ENCODE measurements at places on chromosomes 13 and 19.
A peak's percentile ranks its signal among the peaks of the same experiment; 100 is the strongest.

DNA sequence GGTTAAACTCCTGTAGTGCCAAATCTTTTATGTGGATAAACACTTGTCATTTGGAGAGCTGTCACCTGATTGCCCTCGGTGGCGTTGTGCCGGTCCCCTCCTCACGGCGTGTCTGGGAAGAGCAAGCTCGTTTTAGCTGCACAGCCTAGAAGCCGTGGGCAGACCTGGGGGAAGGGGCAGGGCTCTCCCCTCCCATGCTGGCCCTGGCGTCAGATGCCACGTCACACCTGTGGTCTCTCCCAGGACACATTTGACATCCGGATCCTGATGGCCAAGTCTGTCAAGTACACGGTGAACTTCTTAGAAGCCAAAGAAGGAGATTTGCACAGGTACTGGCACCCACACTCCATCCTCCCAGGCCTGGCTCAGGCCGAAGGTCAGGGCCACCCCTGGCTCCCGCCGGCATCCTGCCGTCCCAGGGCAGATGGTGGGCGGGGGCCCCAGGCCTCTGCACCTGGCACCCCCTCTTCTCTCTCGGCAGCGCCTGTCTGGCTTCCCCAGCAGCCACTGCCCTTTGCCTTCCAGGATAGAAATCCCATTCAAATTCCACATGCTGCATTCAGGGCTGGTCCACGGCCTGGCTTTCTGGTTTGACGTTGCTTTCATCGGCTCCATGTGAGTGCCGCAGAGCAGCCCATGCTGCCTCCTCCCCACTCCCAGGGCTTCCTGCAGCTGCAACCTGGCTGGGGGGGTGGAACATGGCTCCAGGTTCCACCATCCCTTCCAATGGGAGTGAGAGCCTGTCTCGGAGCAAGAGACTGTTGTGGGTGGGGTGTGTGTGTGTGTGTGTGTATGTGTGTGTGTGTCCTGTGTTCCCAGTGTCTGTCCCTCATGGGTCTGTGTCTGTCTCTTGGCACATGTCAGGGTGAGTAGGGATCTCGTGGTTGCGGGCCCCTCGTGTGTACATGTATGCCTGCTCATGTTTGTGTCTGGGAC lies 8.8 kb downstream of the YIPF2 start:
- DNase-seq, result no peak

GRCh38 chr13:46315491-46316075 lies 71.5 kb downstream of the RUBCNL start:
- no peak for DNase-seq

DNA sequence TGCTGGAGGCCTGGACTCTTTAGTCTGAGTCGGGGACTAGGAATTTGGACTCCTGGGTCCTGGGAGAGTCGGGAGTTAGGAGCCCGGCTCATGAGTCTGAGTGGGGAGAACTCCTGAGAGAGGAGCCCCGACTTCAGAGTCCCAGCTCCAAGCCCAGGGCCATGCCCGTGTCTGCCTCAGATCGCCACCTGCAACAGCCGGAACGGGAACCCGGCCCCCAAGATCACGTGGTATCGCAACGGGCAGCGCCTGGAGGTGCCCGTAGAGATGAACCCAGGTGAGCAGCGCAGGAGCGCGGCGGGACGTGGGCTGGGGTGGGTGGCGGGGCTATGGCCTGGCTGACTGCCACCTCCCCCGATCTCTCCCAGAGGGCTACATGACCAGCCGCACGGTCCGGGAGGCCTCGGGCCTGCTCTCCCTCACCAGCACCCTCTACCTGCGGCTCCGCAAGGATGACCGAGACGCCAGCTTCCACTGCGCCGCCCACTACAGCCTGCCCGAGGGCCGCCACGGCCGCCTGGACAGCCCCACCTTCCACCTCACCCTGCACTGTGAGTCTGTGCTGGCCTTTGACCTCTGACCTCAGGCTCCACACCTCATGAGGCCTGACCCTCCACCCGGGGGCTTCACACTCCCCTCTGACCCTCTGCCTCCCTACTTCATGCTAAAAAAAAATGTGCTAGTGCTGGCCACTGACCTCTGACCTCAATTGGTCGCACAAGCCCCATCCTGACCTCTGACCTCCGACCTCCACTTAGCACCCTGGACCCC lies 4.4 kb downstream of the BCAM start:
- DNase-seq, result peak; percentile 53

- peak; percentile 38 for DNase-seq
These were observed 818.7 kb upstream of the GPC6 start for GRCh38 chr13:92407858-92408257.

- no peak for DNase-seq
These were observed 16.7 kb downstream of the MYCBP2 start for GRCh38 chr13:77310161-77310560.
